ENCODE measurements at places on chromosomes 7 and 10.
A peak's percentile ranks its signal among the peaks of the same experiment; 100 is the strongest.

DNA sequence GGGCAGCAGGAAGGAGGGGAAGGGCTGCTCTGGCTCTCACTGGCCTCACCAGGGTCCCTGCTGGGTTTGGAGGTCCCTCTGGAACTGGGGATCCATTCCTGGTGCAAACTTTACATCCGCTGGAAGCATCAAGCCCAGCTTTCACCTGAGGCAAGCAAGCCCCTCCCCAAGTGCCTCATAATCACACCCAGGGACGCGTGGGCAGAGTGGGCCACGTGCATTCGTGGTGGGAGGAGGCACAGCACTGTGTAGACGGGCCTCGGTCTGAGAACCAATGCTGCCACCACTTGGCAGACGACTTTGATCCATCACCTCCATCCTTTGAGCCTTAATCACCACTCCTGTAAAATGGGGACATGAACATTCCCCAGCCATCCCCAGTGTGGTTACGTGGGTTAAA, 74.1 kb downstream of the VWA2 start:
- no peak for DNase-seq

DNA sequence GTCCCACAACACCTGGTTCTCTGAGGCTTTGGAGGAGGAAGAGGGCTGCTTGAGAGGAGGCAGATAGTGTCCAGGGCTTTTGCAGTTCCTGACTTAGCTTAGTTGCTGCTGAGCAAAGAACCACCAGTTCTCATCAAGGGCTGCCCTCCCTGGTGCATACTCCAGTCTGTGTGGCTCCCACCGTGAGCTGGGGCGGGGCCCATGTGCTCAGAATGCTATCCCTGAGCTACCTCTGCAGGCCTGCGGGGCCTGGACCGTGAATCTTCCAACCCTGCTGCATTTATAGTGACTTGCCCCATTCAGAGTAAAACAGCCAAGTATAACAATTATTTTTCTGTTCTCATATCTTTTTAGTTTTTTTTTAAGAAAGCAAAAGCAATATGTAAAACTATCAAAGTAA, 49.2 kb downstream of the TACR2 start:
- DNase-seq, result no peak

DNA sequence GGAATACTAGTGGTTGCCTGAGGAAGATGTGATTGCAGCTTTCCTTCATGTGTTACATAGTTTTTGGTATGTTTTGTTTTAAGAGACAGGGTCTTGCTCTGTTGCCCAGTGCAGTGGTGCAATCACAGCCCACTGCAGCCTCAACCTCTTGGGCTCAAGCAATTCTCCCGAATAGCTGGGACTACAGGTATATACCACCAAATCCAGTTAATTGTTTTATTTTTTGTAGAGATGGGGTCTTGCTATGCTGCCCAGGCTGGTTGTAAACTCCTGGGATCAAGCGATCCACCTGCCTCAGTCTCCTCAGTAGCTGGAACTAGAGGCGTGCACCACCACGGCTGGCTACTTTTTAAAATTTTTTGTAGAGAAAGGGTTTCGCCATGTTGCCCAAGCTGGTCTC, 79.1 kb upstream of the TMEM248 start:
- DNase-seq, result no peak

GRCh38 chr10:43701295-43701694, 52.6 kb upstream of the ZNF32 start:
- DNase-seq, result no peak

DNA sequence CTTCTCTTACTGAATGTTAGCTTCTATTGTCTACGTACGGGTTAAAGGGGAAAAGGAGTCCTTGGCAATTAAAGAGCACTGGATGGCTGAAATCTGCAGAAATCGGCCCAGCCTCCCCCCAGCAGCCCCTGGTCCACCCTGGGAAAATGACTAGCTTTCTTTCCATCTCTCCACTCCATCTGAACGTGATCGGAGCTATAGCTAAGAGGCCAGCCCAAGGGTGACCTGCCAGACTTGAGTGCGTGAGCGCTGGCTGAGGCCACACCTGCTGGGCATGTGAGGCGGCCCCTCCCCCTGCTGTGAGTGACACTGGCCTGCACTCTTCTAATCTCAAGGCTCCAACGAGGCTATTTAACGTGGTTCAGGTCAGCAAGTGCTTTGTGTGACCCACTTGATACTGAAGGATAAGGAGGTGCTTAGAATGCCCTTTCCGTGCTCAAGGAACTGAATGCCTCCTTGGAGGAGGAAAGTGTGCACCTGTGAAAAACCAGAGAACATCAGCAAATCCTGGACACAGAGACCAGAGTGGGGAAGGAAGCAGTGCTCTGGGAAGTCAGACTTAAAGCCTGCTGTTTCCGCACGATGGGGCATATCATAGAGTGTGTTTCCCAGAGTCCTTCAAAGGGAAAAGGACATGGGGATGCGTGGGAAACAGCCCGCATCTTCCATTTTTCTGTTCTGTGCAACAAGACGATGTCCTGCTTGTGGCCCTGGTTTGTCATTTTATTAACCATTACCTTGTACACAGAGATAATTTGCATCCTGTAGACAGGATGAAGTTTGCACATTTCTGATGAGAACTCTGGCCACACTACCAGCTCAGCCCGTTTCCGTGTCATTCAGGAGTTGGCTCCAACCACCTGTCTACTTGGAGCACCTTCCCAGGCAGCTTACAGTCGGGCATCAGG, 12.5 kb upstream of the MNX1 start:
- DNase-seq, result no peak

DNA sequence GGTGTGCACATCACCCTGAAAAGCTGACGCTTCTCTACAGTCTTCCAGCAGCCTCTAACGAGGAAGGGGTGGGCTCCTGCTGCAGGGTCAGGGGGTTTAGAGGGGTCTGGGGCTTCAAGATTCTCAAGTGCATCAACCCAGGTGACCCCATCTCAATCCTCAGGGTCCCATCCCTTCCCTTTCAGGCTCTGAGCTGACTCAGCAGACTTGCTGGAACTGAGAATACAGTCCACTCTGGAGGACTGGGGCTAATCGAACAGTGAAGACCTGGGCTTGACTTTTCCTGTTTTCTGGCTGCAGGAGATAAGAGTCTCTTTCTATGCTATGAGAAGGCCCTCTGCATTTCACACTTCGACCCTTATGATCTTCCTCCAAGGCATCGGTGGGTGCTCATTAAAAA, 22.3 kb upstream of the NPTX2 start:
- no peak for DNase-seq

- DNase-seq, result no peak
Measured at GRCh38 chr10:62899311-62899710, 83.1 kb upstream of the EGR2 start.

DNA sequence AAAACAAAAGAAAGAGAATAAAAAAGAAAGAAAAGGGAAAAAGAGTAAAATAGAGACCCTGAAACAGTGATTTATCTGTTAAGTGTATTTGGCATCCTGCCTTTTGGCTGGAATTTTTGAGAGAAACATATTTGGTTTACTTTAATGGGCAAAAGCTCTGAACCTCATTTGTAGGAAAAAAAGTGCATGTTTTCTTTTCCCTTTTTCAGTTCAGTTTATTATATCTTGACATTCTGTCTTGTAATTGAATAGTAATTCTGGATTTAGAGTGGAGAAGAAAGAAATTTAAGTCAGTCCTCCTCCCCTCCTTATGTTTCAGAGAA, 69.5 kb downstream of the ARID5B start:
- DNase-seq, result no peak

DNA sequence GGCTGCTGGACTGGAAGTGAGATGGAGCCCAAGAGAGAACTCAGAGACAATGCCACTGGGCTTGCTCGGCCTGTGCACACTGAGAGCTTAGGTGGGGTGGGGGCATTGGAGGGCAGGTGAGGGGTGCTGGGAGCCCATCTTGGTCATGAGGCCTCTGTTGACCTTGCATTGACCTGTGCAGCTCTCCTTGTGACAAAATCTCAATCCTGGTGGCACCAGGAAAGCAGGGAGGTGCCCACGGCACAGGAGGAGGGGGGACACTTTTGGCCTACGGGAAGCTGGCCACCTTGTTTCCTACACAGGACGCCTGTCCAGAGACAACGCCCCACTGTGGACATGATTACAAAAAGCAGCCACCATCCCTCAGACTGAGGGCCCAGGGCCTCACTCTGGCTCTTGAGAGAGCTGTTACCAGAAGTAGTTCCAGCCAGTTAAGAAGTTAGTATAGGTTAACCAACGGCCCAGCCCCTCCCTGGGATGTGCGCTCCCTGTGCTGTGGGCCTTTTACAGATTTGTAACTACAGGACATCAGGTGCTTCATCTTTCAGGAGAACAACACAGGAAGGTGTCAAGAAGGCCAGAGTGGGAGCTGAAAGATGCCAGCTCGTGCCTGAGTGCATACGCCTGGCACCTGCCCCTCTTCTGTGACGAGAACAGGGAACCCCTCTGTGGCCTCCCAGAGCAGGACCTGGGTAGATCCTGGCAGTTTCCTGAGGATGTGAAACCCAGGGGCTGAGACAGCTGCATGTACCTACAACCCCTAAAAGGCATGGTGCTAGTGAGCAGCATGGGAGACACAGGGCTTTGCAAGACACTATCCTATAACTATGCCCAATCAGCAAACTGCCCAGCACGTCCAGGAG, 10.3 kb downstream of the PKD1L1 start:
- DNase-seq, result no peak

DNA sequence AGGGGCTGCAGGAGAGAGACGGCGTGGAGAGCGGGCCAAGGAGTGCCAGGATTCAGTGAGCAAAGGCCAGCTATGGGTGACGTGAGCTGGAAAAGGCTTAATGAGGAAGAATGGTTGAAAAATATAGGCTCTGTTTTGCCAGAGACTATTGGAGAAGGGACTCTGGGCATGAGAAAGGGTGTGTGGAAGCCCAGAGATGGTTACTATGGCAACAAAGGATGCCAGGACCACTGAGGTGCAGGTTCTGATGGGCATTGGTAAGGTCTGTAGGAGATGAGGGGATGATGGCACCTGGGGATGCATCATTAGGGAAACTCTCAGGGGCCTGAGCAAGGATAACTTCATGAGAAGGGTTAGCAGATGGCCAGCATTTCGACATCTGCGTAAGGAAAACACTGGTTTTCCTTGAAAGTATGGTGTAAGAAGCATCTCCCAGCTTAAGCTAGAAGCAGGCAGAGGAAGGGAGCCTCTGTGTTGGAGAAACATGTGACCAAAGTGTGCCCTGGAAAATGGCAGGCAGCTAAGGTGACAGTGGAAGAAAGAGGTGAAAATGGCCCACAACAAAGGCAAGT, 21.6 kb upstream of the FAM180A start:
- no peak for DNase-seq

DNA sequence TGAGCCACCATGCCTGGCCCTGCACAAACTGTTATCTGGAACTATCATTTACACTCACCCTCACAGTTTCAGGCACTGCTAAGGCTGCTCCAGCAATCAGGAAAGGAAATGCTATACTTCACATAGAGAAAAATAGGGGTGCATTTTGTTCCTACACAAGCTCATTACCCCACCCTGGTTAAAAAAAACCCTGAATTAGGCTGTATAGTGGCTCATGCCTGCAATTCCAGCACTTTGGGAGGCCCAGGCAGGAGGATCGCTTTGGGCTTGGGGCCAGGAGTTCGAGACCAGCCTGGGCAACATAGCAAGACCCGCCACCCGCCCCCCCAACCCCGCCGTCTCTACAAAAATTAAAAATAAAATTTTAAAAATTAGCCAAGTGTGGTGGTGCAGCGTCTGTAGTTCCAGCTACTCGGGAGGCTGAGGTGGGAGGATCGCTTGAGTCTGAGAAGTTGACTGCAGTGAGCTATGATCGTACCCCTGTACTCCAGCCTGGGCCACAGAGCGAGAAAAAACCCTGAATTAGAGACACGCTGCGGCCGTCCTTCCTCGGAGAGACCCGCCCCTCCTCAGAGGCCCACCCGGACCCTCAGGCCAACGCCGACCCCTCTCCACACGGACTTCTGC, 539 bp downstream of the PTCD1 start:
- DNase-seq, result no peak

GRCh38 chr10:72694476-72695369, 2.8 kb downstream of the MCU start:
- no peak for DNase-seq

DNA sequence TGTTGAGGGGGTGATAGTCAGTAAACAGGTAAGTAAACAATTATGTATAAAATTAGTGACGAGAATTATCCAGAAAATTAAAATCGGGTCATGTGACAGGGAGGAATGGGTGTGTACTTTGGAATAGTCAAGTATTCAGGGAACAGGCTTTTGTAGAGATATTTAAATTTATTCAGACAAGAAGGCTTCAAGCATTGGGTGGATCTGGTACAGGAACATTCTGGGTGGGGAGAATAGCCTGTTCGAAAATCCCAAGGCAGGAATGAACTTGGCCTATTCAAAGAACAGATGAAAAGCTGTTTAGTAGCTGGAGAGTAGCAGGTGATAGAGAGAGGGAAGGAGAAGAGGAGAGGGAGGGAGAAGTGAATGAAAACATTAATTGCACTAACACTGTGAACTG, 448.9 kb upstream of the FZD8 start:
- DNase-seq, result no peak

DNA sequence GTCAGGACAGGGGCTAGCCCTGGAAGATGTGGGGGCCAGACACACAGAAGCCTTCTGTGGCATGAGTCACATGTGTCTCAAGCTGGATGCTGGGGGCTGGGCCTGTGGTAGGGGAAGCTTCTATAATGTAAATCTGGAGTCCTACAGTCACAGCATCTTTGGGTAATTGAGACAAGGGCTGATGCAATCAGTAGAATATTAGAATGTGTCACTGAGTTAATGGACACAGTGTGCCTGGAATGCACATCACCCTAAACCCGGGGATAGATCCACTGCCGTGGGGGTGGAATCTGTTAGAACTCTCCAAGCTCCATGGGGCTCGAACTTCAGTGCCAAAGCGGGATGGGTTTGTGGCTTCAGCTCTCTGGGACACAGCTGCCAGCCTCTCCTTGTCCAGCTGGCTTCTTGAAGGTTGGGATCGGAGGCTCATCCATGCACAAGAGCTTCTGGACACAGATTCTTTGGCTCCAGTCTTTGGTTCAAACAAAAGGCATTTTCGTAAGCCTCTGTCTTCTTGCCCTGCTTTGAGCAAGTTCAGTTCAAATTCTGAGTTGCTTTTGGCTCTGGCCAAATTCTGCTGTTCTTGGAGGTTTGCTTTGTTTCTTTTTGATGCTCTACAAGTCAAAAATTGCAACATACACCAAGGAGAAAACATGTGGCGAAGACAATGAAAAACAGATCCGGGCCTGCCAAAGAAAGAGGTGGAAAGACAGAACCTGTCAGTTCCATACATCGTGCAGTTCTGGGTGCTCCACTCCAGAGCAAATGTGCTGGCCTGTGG, 194.8 kb upstream of the ZNF32 start:
- peak; percentile 4 for DNase-seq

- DNase-seq, result no peak
Measured at GRCh38 chr10:51950371-51950995, 251.1 kb upstream of the CSTF2T start.

DNA sequence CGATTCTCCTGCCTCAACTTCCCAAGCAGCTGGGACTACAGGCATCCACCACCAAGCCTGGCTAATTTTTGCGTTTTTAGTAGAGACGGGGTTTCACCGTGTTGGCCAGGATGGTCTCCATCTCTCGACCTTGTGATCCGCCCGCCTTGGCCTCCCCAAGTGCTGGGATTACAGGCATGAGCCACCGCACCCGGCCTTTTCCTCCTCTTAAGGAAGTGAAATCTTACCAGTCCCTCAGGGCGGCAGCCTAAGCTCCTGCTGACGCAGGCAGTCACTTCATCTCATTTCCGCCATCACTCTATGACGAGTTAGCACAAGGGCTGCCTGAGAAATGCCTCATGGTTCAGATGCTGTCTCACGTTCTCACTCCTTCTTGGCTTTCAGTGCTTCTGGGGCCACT, 246.0 kb upstream of the SHH start:
- no peak for DNase-seq

- DNase-seq, result no peak
Measured at GRCh38 chr7:34385384-34385783, 272.6 kb upstream of the NPSR1 start.

- DNase-seq, result no peak
Measured at GRCh38 chr10:78310481-78311080, 276.9 kb downstream of the RPS24 start.

- no peak for DNase-seq
Measured at GRCh38 chr10:76035206-76036110, 604.0 kb downstream of the LRMDA start.
